ENCODE measurements at places on chromosomes 2 and 18.

GRCh38 chr2:188668017-188668680 lies 306.0 kb upstream of the COL3A1 start:
- DNase-seq: no peak

GRCh38 chr2:189391201-189391600 lies 50.1 kb upstream of the WDR75 start:
- DNase-seq: no peak

DNA sequence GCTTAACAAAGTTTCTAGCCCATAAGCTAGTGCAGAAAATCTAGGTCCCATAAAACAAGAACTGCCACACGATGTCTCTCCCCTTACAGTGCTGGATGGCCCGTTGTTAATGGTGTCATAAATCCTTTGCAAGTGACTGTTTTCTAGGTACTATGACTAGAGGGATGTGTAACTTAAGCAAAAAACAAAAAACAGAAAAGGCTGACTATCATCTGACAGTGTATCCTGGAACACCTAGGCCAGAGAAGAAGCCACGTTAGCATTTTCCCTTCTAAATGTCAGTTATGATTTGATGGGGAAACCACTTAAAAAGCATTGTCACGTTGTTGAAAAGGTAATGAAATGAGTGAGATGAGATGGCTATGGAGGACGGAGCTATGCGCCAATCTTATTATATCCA lies 2.4 kb downstream of the CASP8 start:
- DNase-seq: no peak

GRCh38 chr2:41605311-41605710 lies 442.5 kb upstream of the PKDCC start:
- DNase-seq: no peak

GRCh38 chr2:9083287-9083686 lies 79.8 kb upstream of the MBOAT2 start:
- DNase-seq: no peak

- DNase-seq: peak; percentile 42
These were observed 156.6 kb downstream of the DYSF start for GRCh38 chr2:71609958-71610357.

GRCh38 chr2:42009657-42010580 lies 37.9 kb upstream of the PKDCC start:
- no peak for DNase-seq

- no peak for DNase-seq
These were observed 270.6 kb downstream of the CELF4 start for GRCh38 chr18:37294951-37295350.

GRCh38 chr2:20571644-20572215 lies 79.2 kb downstream of the HS1BP3 start:
- DNase-seq: no peak

GRCh38 chr2:219713110-219713509 lies 85.7 kb downstream of the SLC4A3 start:
- DNase-seq: peak; percentile 73

DNA sequence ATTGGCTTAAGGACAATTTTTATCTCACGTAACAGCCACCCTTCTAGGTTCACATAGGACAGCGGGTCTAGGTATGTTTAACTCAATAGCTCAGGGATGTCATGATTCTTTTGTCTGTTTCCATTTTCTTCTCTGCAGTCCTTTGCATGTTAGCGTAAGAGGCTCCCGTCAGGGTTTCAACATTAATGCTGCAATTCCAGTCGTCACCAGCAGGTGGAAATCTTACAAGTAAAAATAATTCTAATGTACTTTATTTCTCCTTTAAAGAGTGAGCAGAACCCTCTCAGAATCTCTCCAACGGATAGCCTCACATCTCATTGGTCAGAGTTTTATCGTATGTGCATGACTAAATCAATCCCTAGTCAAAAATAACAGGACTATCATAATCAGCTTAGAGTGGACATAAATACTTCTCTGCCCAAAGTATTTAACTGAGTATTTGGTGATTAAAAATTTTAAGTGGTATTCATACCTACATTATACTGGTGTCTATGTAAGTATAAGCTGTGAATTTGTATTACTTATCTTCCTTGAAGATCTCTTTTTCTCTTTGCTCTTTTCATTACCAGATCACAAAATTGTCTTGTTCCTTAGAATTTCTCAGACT lies 487.2 kb upstream of the GCFC2 start:
- peak; percentile 54 for DNase-seq

DNA sequence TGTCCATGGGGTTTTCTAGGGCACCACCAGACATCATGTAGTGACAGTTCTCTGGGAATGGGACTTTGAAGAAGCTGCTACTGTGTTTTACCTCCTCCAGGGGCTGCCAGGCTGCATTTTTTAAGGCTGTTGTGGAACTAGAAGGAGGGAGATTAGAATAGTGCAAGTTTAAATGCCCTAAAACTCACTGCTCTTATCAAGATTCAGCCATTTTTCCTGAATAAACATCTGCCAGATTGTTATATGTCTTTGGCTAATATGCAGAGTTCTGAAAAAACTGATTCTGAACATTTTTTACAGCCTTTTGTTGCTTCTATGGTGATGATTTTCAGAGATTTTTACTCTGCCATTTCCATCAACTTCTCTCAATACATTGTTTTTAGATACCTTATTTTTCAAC lies 8.6 kb upstream of the EPB41L5 start:
- DNase-seq: no peak

DNA sequence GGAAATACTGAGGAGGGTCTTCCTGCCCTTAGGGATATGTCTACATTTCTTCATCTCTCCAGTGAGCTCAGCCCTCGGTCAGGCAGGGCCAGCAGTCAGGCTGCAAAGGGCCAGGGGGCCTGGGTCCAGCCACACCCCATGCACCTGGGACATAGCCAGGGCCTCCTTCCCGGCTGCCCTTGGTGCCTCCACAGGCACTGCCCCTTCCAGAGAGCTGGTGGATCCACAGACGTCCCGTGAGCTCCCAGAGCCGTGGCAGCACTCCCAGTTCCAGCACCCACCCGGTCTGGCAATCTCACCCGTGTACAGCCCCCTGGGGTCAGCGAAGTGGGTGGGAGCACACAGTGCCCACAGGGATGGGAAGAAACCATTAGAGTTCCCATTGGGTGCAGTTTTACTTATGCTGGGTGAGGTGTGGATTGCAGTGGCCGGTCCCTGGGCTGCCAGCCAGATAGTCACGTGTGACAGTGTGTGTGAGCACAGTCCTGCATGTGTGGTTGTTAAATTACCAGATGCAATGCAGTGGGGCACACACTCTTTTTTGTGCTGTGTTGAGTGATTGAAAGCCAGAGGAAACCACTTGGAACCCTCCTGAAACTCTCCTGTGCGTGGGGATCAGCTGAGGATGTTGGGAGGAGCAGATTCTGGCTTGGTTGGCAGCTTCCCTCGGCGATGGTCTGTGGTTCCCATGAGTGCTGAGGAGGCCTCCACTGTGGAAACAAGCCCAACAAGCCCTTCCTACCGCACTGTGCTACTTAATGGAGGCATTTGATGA lies 131.0 kb downstream of the SNTG2 start:
- DNase-seq: no peak

GRCh38 chr2:72949642-72950041 lies 32.3 kb downstream of the EMX1 start:
- DNase-seq: no peak

DNA sequence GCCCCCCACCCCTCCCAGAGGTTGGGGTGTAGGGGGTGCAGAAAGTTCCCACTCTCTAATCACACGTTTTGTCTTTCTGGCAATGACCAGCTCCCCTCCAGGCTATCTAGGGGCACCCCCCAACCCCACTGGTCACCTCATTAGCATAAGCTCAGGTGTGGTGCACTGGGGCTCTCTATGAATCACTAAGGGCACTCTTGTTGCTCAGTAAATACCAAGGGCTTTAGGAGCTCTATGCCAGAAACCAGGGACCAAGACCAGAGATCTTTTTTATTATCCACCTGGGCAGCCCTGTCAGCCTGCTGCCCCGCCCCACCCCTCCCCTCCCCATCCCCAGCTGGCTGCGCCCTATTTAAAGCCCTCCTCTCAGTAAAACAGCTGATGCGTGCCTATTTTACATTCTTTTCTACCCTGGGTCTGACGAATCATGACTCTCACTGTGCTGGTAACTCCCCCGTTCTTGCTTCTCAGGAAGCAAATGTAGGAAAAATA lies 24.3 kb downstream of the NCK2 start:
- DNase-seq: no peak

- DNase-seq: no peak
These were observed 57.4 kb upstream of the LDAH start for GRCh38 chr2:20880221-20880771.

DNA sequence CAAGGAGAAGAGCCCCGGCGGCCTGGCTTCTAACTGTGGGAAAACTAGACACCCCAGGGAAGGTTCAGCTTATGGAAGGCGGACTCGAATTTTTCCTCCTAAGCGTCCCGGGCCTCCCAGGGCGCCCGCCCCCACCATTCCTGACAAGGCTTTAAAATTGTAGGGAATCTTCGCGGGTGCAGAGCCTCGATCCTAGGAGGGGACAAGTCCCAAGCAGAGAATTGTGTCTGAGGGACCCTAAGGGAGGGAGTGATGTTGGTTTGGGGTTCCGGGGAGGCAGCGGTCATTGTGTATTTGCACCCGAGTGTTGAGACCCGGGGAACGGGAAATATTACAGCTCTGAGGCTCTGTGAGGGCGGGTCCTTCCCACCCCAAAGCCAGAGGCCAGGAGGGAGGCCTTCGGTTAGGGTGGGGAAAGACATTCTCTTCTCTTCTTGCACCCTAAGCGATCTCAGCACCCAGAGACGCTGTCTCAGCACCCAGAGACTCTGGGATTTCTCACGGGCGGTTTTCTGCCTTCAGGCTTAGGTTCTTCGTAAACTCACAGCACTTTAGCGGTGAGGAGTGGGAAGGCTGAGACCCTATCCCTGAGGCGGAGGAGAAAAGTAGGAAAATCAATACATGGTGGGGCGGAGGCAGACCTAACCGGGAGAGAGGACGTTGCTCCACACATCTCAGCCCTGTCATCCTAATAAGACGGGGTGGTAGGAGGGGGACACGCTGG lies 7.6 kb downstream of the OSR1 start:
- DNase-seq: no peak

DNA sequence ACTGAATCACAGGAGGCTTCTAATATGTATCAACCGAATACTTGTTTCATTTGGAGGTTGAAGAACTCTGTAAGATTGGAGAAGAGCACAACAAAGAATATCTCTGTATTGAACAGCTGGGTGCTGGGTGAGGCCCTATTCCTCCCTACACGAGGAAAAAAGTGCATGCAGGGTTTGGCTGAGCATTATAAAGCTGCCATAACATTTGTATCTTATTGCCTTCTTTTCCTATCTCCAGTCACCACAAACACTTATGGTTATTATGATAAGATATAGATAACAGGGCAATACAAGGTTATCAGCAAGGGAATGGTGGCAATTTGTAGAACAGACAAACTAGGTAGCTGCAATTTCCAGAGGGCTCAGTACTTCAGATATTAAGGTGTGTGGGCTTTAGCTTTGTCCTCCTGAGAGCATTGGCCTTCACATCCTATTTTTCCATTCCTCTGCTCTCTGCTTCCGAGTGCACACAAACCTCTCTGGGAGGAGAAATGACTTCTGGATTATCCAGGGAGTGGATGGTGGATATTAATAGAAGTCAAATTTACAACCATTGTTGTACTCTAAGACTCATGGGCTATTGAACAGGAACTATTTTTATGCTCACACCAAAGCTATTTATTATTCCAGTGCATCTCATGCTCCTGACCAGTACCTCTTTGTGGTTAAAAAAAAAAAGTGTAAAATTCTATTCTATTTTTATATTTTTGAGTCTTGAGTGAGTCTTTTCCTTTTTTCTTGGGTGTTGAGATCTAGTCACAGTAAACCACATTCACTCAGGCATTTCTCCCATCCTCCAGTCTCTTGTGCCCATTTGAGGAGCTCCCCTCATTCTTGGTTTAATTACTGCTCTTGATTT lies 248.4 kb downstream of the ETAA1 start:
- DNase-seq: no peak

DNA sequence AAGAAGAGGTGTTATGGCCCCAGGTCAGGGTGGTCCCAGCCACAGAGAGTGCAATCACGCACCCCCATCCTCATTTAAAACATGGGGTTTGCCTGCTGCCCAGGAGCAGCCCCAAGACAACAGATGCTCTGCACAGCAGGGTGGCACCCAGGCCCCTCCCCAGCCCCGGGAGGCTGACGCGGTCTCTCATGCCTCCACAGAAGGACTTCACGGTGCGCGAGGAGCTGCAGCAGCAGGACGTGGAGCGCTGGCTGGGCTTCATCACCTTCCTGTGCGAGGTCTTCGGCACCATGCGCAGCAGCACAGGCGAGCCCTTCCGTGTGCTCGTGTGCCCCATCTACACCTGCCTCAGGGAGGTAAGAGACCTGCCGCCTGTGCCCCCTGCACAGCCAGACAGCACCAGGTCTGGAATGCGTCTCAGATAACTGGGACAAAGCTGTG lies 133.7 kb downstream of the SMAD7 start:
- DNase-seq: peak; percentile 22

- DNase-seq: no peak
These were observed 20.2 kb downstream of the ZCCHC2 start for GRCh38 chr18:62543021-62543420.

DNA sequence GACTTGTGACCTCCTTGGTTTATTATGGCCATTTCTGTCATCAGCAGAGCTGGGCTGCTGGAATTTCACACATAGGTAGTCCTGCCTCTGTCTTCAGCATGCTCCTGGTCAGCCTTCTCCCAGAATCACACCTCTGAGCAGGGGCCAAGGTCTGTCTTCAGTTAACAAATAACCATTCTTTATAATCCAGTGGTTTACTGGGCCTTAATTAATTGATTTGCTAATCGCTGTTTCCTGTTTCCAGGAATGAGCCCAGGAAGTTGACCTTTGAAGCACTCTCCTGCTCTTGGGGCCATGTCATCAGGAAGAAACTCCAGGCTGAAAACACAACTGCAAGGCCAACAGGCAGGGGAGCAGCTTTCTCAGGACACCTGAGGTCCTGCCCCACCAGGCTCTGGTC lies 278.5 kb downstream of the SRBD1 start:
- no peak for DNase-seq

DNA sequence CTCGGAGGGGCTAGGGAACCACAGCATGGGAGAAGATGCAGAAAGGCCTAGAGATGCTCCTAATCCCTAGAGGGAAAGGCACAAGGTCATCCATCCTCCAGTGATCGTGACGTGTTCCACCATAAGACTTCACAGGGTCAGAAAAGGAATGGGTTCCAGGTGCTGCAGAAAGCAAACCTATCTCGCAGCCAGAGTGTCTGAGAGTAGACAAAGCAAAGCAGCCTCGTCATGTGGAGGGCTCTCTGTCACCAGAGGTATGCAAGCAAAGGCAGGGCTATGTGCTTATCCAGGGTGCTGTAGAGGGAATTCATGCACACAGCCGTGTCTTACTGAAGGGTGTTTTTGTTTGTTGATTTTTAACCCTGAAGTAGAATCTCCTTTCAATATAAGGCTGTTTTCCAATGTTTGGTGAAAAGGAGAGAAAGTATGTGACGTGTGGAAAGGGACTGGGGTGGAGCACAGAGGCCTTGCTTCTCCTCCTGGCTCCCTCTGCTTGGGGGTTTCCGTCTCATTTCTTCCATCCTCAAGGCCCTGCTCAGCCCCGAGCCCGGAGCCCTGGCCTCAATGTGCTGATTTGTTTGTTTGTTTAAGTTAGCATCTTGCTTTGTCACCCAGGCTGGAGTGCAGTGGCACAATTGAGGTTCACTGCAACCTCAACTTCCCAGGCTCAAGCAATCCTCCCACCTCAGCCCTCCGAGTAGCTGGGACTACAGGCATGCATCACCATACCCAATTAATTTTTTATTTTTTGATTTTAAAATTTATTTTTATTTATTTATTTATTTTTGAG lies 3.0 kb downstream of the GPR55 start:
- DNase-seq: no peak

Data from NCI-H2171 treated with DMSO at 0.1 percent for 48 hours (cell line).